Vagina (tissue), 2 donors: ENCODE measurements at places on chromosomes 12 and 14.

DNA sequence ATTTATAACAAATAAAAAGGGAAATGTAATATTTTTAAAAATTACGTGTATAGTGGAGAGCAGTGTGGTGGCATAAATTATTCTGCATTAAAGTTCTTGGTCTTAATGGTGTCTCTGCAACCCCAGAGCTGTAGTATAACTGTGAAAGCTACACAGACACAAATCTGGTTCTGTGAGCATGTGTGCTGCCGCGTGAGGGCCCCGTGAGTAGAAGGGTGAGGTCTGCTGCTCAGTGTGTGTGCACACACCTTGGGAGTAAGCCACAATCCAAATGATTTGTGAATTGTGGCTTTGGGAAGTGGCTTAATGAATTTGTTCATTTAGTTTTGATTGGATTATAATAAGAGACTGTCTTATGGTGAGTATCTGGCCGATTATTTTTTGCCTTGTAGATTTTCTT is 16.8 kb downstream of the PELI2 start:
- no peak for DNase-seq

DNA sequence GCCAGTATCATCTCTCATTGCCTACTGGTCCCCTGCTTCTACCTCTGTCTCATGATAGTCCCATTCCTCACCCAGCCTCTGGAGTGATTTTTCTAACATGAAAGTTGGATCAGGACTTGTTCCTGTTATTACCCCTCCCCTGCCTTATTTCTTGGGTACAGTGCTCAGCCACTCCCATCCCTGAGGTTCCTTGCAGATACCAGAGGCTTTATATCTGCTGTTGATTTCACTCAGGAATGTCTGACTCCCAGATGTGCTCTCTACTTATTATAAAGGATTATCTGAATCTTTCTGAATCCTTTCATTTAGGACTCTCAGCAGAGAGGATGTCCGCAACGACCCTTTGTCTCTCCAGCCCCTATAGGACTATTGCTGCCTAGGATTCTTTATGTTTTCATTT is 111.2 kb downstream of the LRRK2 start:
- DNase-seq = no peak

- DNase-seq = no peak
These were observed 43.5 kb downstream of the TMX1 start for GRCh38 chr14:51283402-51284085.

- DNase-seq = no peak
These were observed 75.2 kb downstream of the CMAS start for GRCh38 chr12:22121224-22121623.

DNA sequence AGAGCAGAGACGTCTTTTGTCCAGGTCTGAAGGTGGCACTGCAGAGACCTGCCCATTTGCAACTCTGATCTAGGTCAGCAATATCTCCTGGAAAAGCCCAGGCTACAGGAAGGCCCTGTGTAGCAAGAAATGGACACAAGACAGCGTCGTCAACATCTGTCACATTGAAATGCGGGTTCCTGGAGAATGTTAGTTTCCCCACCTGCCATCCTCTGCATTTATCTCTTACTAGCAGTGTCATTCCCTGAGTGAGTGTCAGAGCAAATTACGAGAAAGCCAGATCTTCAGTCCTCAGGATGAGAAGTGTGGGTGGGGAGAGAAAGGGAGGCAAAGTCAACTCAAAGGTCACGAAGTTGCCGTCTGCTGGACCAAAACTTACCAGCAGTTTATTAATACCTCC is 27.4 kb upstream of the FLVCR2 start:
- no peak for DNase-seq

DNA sequence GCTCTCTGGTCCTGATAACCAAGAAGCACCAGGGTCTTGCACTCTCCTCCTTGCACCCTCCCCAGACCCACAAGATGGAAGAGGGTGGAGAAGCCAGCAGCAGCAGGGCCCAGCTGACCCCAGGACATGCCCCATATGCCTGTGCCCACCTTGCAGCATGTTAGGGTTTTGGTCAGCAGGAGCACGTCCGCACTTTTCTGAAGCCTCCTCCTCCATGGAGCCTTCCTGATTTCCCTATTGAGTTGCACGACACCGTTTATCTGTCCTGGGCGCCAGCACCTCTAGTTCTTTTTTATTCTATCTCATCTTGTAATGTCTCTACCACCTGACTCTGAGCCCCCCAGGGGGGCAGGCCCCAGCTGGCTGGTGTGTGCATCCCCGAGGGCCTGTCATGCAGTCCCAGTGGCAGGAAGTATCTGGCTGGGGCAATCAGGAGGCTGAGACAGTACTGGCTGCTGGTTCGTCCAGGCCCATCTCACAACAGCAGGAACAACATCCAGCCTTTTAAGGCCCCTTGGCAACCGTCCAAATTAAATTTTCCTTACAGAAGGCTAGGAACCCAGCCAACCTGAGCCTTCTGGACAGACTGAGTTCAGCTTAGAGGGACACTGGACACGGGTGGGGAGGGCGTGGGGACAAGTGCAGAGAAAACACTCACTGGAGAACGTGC is 39.6 kb downstream of the CCDC85C start:
- no peak for DNase-seq

GRCh38 chr14:54117396-54117795 is 160.8 kb upstream of the BMP4 start:
- no peak for DNase-seq

DNA sequence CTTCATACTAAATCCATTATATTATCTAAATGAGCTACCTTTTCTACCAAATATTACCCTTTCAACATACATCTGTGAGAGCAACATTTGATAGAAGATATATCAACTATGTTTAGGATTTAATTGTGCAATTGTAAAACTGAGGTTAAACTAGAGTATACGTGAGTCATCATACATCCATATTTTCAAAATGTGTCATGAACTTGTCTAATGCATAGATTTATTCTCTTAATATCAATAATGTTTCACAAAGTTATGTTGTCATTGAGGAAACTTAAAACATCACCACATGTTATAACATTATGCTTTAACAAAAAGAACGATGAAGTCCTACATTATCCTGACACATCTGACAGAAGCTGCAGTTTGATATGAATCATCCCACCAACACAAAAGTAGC is 645.5 kb upstream of the NOVA1 start:
- no peak for DNase-seq

- DNase-seq = no peak
These were observed 173.9 kb downstream of the TTC7B start for GRCh38 chr14:90642244-90642717.

DNA sequence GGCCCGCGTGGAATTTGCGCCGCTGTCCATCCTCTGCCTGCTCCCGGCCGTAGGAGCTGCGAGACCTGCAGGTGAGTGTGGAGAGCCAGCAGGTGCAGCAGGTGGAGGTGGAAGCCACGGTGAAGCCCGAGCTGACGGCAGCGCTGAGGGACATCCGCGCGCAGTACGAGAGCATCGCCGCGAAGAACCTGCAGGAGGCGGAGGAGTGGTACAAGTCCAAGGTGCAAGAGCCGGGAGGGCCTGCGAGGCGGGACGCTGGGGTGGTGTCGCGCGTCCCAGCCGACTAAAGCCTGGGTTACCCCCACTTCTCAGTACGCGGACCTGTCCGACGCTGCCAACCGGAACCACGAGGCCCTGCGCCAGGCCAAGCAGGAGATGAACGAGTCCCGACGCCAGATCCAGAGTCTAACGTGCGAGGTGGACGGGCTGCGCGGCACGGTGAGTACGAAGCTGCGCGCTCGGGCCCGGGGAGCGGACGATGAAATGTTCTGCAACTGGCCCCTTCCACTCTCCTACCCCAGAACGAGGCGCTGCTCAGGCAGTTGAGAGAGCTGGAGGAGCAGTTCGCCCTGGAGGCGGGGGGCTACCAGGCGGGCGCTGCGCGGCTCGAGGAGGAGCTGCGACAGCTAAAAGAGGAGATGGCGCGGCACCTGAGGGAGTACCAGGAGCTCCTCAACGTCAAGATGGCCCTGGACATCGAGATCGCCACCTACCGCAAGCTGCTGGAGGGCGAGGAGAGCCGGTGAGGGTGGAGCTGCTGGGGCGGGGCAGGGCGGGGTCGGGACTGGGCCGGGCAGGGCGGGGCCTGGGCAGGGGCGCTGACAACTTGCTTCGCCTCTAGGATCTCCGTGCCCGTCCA is 2.1 kb downstream of the PRPH start:
- DNase-seq = no peak

GRCh38 chr12:116832353-116832752 is 48.9 kb downstream of the HRK start:
- DNase-seq = no peak

- no peak for DNase-seq
These were observed 20.3 kb upstream of the GPR33 start for GRCh38 chr14:31508135-31508534.

DNA sequence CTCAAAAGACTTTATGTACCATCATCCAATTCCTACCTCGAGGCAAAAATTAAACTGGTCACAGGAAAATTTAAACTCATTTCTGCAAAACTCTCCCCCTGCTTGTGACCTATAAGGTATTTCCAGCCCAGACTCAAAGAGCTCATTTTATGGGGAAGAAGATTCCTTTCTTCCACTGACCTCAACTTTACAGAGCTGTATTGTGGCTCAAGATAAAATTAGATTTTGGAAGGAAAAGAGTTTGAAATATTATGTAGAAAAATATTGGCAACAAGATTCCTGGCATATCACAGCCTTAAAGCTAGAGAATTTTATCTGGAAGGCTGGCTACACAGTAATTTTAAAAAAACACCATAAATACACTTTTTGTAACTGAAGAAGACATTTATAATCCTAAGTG is 91.7 kb downstream of the STXBP6 start:
- DNase-seq = no peak

GRCh38 chr12:77402716-77403115 is 337.3 kb upstream of the E2F7 start:
- DNase-seq = no peak

DNA sequence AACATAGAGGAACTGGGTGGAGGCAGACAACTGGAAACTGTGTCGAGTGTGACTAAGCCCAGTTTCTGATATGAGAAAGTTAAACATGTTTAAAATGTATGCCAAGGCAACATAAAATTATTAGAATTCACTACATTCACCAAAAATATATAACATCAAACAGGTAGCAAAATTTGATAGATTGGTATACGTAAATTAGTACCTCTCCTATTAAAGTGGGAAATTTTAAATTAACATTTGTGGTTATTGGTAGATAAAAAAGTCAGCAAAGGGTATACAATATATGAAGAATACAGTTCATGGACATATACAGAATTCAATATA is 53.0 kb downstream of the CCDC91 start:
- DNase-seq = no peak

DNA sequence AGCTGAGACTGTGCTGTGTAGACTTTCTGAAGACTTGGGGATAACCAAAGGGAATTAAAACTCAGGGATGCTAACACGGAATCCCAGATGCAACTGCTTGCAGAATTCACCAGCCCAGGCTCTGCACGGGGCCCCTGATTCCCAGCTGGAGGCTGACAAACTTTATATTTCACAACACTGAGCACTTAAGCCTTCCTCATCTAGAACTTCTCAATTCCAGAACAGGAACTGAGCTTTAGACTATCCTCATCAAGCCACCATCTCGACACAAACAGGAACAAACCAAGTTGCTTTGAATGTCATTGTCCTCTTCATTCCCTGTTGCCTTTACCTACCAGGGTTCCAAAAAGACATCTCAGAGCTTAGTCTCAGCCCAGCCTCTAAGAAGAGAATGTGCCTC is 22.2 kb downstream of the CCDC63 start:
- DNase-seq = no peak

DNA sequence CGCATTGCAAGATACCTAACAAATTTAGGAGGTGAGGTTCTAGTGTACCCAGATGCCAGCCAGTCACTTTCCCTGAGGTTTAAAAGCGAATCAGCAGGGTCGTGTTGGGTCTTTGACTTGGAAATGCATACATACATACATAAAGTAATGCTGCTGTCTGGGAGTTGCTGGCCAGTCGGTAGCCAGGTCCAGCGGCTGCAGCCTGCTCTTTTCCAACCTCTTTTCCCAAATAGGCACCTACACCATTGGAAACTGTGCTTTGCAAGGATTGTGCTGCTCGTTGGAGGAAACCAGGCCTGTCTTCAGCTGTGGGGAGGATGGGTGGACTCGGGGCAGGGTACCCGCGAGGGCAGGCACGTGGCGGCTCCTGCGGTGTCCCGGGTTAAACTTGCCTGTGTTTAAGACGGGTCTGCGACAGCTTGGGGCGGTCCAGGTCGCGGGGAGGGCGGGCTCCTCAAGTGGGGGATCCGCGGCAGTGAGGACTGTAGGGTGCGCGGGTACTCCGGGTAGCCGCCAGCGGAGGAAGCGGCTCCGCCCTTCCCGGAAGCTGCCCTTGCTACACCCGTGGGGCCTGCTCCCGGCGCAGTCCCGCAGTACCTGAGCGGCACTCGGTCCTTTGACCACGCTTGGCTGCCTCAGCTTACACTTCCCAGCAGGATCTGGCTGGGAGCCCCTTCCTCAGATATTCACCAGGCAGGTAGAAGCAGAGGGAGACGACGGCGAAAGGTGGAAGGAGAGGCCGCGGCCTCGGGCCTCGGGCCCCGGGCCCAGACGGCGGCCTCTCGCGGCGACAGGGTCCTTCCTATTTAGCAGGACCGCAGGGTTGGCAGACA is 2.7 kb downstream of the TTC6 start:
- DNase-seq = no peak

- no peak for DNase-seq
These were observed 26.4 kb upstream of the BATF start for GRCh38 chr14:75495882-75496281.
